Pulmonary artery endothelial cell (primary cell): ENCODE measurements at places on chromosomes 5 and 9. TPM values are rescaled to one million over a fixed set of nuclear protein-coding genes. Genes with fewer than 3 reads are reported as not detected.

The INSL4 gene
- not detected in 2 replicates for total RNA-seq

The FOXD4L5 gene
- total RNA-seq, result 0.11 and 0.13 TPM in 2 replicates

The TUSC1 gene
- total RNA-seq, result 10.2 and 11.7 TPM in 2 replicates

The STKLD1 gene
- 0.46 and 0.81 TPM in 2 replicates for total RNA-seq

The INSL6 gene
- not detected in 2 replicates for total RNA-seq

The GPR150 gene
- 0.20 and 0.32 TPM in 2 replicates for total RNA-seq

The PSAT1 gene
- 26.6 and 30.7 TPM in 2 replicates for total RNA-seq

GRCh38 chr5:38086777-38087176, 171.6 kb upstream of the EGFLAM start:
- DNase-seq, result no peak

- no peak for DNase-seq
Measured at GRCh38 chr5:149724130-149724840, 5.8 kb upstream of the PPARGC1B start.

DNA sequence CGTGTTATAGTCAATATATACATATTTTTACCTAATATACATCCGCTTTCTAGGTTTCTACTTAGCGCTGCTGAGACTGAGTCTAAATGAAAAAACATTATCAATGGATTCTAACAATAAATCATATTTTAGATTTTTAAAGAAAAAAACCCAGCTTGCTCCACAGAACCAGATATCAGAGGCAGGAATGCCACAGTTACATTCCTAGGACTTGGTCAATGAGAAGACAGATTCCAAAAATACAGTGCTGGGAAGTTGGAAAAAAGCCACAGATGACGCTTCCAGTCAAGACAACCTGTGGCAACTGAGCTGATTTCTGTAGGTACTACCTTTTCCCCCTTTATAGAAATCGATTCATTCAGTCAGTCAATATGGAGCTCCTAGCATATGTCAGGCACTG, 577 bp upstream of the CCDC112 start:
- no peak for DNase-seq

GRCh38 chr5:69468631-69469030, 24.0 kb upstream of the OCLN start:
- no peak for DNase-seq
